Fibroblast of villous mesenchyme (primary cell): ENCODE measurements at places on chromosomes 7 and 10.

- no peak for DNase-seq
These were observed 73.4 kb downstream of the SRPK2 start for GRCh38 chr7:105315357-105315756.

DNA sequence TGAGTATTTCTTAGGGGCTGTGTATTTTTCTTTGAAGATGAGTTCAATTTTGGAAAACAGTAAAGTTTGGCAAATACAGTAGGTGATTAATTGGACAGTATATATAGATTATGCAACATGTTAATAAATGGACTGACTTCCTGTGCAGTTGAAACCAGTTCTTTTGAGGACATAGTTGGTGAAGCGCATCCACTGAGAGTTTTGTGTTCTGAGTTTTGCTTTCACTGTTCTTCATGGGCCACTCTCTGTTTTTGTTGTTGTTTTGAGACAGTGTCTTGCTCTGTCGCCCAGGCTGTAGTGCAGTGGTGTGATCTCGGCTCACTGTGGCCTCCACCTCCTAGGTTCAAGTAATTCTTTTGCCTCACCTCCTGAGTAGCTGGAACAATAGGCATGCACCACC, 109.0 kb downstream of the SDHAF3 start:
- DNase-seq: no peak

GRCh38 chr10:110717781-110718589, 73.8 kb downstream of the RBM20 start:
- DNase-seq: no peak

- no peak for DNase-seq
These were observed 169.6 kb downstream of the C7orf25 start for GRCh38 chr7:42742318-42742717.

DNA sequence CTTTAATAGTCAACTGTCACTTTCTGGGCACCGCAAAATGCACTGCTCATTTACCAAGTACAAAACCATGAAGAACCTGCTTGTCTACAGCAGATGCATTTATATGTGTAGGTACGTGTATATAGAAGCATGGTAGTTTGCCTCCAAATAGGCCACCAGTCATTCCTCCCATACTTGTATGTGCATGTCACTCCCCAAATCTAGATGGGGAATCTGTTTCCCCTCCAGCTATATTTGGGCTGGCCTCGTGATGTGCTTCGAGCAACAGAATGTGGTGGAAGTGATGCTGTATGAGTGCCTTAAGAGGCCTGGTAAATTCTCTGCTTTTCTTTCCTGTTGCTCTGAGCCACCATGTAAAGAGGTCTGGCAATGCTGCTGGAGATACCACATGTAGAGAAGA, 47.1 kb downstream of the PSMC2 start:
- no peak for DNase-seq

DNA sequence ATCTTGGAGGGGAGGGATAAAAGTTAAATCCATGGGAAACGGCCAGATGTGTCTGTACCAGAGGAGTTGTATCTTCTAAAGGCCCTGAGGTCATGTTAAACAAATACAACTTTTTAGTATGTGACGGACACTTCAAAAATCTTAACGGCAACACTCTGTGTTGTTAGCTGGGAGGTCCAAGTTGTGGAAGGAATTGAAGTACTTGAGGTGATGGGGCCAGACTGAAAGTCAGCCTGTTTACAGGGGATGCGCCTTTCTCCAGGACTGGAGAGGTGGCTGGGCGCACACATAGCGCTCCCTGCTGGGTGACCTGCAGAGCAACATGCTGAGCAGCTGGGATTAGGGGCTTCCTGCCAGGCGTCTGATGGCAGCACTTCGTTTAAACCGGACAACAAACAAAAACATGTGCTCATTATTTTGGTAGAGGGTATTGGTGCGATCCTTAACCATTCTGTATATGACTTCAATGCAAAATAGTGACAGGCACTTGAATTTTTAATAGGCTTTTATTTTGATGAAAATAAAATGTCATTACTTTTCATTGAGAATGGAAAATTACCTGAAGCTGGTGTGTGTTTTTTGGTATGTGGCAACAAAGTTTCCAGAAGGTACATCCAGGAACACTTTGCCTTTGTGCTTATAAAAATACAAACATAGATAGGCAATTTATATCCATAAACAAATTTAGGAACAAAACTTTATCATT, 198.2 kb downstream of the MLLT10 start:
- DNase-seq: peak; percentile 85

DNA sequence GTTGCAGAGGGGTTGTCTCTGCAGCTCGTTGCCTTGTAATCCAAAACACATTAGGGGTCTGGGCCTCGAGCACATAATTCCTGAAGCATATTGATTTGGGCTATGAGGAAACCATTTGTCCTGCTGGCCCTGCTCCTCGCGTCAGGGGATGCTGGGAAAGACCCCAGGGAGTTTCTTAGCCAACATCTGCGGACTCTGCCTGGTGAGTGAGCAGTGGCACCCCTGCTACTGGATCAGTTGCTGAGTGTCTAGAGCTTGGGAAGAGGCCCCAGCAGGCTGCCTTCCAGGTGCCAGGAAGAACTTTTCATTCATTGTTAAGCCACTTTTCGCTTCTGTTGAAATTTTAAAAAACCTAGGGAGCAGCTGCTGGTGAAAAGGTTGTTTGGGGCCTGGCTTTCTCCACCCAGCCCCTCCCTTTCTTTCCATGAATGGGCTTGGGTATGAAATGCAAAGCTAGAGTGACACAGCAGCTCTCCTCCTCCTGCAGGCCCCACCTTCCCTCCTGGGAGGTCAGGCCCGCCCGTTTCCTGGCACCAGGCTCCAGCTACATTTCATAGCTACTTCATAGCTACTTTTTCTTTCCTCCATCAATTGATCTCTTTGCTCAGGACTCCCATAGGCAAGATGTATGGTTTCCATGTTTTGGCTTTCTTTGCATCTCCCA, 26.8 kb downstream of the TACR2 start:
- peak; percentile 52 for DNase-seq

GRCh38 chr10:104170610-104171254, 48.8 kb downstream of the SFR1 start:
- no peak for DNase-seq

GRCh38 chr7:110418659-110419280, 672.2 kb upstream of the LRRN3 start:
- no peak for DNase-seq

GRCh38 chr10:74589226-74589673, 237.2 kb upstream of the KAT6B start:
- peak; percentile 97 for DNase-seq

GRCh38 chr7:69187824-69188333, 410.4 kb upstream of the AUTS2 start:
- no peak for DNase-seq

- DNase-seq: no peak
These were observed 2.2 kb upstream of the VSTM4 start for GRCh38 chr10:49117376-49118070.

DNA sequence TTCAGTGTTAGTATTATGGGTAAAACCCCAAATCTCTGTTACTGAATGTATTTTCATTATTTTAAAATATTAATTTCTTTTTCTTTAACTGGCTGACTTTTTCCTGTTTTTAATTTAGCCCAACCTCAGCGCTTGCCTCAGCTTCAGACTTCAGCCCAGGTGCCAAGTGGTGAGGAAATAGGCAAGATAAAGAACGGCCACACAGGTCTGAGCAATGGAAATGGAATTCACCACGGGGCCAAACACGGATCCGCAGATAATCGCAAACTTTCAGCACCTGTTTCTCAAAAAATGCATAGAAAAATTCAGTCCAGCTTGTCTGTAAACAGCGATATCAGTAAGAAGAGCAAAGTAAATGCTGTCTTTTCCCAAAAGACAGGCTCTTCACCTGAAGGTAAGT, 57.5 kb downstream of the MDFIC start:
- DNase-seq: peak; percentile 75

DNA sequence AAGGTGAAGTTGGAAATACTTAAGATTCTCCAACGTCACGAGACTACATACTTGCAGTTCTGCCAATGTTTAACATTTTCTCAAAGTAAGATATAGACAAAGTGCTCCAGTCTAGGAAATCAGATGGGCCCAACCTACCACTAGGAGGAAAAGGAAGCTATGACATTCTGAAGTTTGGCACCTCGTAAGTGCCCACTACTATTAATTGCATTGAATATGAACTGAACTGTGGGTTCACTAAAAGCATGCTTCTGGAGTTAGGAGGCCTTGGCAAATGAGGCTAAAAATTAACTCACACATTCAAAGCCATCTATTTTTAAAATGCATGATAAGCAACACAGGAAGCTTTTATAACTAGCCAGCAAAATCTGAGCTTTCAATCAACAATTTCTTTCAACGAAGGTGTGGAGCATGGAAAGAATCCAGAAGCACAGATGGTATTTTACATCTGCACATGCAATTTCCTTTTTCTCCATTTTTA, 149.7 kb downstream of the LRRTM3 start:
- DNase-seq: no peak

GRCh38 chr7:16644636-16645592, 640 bp downstream of the ANKMY2 start:
- peak; percentile 63 for DNase-seq

GRCh38 chr10:77993620-77994019, 35.7 kb downstream of the POLR3A start:
- DNase-seq: no peak

DNA sequence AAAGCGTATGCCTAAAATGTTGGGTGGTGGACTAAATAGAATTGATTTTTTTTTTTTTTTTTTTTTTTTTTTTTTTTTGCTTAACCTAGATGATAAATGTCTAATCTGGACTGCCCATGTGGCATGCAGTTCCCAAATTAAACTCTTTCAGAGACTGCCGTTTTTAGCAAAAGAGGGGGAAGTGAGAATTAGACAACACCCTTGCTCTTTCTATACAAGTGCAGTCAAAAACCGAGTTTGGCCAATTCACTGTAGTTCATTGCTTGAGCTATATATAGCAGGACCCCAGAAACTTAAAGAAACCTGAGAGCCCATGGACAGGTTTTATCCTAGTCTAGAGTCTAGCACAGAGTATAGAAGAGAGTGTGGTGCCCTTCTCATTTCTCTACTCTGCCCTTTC, 141.9 kb downstream of the GRM3 start:
- no peak for DNase-seq

DNA sequence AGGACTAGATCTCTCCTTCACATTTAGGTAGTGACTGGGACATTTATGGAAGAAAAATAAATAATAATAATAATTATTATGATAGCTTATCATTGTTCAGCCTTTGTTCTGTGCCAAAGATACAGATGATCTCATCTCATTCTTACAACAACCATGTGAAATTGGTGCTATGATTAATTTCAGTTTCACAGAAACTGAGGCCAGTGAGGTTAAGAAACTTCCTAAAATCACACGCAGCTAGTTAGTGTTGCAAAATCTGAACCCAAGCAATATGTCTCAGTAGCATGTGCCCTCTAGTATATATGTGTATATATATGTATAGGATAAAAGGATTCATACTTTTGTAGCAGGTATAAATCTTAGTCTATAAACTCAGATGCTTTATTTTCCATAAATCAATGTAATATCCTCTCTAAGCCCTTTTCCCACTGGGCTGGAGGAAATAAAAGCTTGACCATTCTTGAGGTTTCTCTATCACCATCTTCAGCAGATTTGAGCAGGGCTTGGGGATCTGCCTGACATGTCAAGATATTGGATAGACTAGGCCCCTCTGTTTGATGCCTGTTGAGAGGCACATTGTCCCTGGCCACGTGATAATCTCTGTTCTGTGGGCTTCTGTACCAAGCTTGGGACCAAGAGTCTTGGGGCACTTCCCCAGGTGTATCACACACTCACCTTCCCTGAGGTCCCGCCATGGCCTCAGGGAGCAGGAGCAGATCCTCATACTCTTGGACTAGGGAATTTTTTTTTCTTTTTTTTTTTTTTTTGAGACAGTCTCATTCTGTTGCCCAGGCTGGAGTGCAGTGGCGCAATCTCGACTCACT, 172.6 kb upstream of the NRP1 start:
- DNase-seq: no peak

GRCh38 chr10:114398587-114399331, 5.5 kb downstream of the AFAP1L2 start:
- DNase-seq: no peak

DNA sequence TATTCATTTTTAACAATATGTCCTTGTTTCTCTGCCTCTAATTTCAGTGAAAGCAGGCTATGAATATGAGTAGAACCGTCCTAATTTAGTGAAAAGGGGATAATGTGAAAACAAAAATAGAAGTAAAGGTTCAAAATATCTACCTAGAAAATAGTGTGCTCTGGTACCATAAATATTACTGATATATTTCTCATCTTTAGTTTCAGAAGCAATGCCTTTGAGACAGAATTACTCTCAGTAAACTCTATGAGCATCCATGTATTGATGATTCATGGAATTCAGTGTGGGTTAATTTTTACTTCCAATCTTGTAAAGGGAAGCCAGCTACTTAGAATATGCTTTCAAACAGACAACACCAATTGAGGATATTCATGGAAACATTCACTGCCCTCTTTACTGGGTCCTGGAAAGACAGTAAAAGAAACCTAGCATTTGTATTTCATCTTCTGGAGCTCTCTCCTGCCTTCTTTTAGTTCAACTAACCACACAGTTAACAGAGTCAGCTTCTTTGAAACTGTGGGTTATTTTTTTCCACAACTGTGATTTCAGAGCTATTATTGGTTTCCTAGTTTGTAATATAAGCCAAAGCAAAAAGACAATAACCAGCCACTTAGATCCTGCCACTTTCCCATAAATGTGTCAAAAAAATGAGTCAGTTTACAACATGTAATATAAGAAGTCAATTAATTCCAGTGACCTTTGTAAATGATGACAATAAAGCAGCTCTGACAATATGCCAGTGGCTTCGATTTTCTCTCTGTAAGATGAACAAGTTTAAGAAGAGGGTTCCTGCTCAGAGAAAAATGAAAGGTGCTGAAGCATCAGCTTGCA, 1.7 kb downstream of the LRRN3 start:
- DNase-seq: no peak

DNA sequence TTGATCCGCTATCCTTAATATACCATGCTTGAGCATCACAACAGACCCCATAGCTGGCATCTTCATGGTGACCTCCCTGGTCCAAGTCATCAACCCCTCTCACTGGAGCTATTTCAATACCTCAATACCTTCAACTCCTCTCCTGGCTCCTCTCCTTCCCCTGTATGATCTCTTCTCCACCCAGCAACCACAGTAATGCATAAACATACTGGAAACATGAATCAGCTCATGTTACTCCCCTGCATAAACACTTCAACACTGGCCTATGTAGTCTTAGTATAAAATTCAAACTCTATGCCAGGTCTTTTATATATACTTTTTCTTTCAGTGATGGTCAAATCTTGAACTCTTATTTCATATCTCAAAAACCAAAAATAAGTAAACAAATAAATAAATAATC, 31.8 kb upstream of the TMEM273 start:
- DNase-seq: peak; percentile 7

- peak; percentile 21 for DNase-seq
These were observed 2.6 kb downstream of the ST7 start for GRCh38 chr7:116955801-116956476.

- no peak for DNase-seq
These were observed 62.3 kb upstream of the CABCOCO1 start for GRCh38 chr10:61600399-61600798.

- DNase-seq: no peak
These were observed 24.9 kb downstream of the SKIDA1 start for GRCh38 chr10:21500578-21500910.
